ENCODE measurements at places on chromosomes 2 and 18.

- no peak for DNase-seq
Observed at GRCh38 chr2:229489016-229489415, 217.9 kb upstream of the PID1 start.

GRCh38 chr2:84732897-84733778 lies 147.7 kb downstream of the TRABD2A start:
- no peak for DNase-seq

GRCh38 chr18:62644773-62645172 lies 70.6 kb upstream of the PHLPP1 start:
- DNase-seq, result no peak

DNA sequence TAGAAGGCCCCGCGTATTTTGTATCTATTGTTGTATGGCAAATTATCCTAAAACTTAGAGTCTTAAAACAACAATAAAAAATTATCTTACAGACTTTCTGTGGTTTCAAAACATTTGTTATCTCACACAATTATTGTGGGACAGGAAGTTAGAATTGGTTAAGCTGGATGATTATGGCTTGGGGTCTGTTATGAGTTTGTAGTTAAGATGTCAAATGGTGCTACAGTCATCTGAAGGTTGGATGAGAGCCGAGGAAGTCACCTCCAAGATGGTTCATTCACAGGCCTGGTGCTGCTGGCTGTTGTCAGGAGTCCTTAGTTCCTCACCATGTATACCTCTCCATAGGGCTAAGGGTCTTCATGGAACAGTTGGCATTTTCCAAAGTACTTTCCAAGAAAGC lies 175.6 kb upstream of the FANCL start:
- no peak for DNase-seq

DNA sequence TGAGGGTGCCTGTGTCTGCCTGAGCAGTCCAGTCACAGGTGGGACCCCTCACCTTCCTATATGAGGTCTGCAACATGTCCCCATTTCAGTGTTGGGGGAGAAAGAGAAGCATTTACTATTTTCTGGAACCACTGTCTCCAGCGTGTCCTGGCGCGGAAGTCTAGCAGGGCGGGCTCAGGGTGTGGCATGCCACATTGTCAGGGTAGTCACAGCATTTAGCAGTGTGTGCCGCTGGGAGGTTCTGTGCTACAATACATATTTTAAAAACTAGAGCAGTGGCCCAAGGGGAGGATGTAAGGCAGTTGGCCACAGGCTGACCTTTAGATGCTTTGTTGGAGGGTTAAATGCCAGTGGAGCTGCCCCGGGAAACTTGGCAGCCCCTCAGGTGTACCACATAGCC lies 12.5 kb downstream of the UBE2F start:
- DNase-seq, result no peak

DNA sequence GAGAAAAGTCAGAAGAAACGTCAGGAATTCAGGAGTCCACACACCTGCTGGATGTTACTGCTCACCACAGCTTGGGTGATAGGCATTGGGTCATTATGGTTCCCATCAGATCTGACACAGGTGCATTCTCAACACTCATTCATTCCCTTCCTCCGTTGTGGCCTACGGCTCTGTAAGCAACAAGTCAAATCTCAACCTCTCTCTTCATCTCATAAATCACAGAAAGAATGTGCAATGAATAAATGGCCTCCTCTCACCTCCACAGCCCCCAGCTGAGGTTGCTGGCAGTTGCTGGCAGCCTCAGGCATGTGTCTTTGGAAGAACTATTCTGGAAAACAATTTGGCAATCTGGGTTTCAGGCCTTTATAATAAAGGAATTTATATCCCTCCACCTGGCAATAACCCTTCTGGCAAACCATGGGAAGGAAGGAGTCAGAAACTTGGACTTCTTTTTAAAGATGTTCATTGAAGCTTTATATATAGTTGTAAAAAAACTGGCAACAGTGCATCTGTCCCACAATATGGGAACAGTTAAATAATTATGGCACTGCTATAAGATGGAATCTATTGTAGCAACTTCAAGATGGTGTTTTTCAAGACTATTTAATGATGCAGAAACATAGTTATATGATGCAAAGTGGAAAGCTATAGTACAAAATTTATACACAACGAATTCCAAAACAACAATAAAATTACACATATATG lies 175.4 kb downstream of the ANAPC1 start:
- DNase-seq, result no peak

- no peak for DNase-seq
Observed at GRCh38 chr2:3557639-3558204, 411 bp downstream of the RNASEH1 start.

DNA sequence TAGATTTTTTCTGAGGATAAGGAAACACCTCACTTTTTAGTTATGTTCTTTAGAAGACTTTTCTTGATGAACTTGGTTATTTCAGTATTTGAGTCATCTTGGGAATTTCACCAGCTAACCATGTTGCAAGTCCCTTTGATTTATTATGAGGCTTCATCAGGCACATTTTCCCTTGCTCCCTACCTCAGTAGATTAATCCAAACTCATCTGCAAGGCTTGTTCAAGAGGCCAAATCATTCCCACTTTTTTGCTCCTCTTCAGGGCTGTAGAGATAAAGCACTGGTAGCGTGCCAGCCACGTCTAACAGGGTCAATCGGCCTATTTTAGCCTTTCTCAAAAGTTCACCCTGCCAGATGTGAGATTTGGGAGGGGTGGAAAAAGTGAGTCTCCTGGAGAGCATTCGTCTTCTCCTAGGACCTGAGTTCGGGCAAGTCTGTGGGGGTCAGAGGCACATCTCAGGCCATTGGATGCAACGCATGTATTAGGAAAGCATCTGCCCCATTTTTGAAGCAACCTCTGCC lies 120.3 kb downstream of the RDH14 start:
- no peak for DNase-seq

GRCh38 chr2:190583507-190584337 lies 49.2 kb upstream of the NEMP2 start:
- no peak for DNase-seq

- DNase-seq, result no peak
Observed at GRCh38 chr2:66498289-66498975, 63.5 kb downstream of the MEIS1 start.

GRCh38 chr2:170716851-170717598 lies 1.9 kb downstream of the SP5 start:
- DNase-seq, result no peak

DNA sequence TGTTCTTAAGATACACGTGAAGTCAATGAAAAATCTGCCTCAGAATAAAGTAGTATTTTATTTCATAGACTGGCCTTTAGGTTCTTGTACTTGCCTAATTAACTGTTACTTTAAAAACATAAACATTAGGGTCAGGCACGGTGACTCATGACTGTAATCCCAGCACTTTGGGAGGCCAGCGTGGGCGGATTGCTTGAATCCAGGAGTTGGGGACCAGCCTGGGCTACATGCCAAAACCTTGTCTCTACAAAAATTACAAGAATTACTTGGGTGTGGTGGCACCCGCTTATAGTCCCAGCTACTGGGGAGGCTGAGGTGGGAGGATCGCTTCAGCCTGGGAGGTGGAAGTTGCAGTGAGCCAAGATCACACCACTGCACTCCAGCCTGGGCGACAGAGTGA lies 16.0 kb upstream of the SNORC start:
- DNase-seq, result no peak

GRCh38 chr18:46609048-46609447 lies 48.0 kb downstream of the LOXHD1 start:
- DNase-seq, result no peak

DNA sequence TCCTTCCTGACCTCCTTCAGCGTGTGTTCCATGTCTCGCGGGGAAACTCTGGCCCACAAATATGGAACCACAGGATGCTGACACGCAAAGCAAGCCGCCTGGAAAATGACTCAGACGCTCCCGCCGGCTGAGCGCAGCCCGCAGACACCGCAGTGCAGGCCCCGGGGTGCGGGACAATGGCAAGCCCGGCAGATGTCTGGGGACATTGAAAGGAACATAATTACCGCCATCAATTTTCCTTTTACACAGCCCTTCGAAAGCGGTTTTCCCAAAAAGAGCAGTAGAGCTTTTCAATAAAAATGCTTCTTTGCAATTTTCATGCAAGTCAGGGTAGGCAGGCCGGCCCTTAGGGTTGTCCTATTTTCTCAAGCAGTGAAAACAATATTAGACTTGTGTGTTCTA lies 159.2 kb upstream of the SH3BP4 start:
- no peak for DNase-seq

- no peak for DNase-seq
Observed at GRCh38 chr2:54240515-54241469, 15.2 kb downstream of the TSPYL6 start.

GRCh38 chr2:166862468-166863132 lies 25.7 kb upstream of the XIRP2 start:
- no peak for DNase-seq

- DNase-seq, result no peak
Observed at GRCh38 chr18:8625461-8626092, 16.3 kb downstream of the RAB12 start.

DNA sequence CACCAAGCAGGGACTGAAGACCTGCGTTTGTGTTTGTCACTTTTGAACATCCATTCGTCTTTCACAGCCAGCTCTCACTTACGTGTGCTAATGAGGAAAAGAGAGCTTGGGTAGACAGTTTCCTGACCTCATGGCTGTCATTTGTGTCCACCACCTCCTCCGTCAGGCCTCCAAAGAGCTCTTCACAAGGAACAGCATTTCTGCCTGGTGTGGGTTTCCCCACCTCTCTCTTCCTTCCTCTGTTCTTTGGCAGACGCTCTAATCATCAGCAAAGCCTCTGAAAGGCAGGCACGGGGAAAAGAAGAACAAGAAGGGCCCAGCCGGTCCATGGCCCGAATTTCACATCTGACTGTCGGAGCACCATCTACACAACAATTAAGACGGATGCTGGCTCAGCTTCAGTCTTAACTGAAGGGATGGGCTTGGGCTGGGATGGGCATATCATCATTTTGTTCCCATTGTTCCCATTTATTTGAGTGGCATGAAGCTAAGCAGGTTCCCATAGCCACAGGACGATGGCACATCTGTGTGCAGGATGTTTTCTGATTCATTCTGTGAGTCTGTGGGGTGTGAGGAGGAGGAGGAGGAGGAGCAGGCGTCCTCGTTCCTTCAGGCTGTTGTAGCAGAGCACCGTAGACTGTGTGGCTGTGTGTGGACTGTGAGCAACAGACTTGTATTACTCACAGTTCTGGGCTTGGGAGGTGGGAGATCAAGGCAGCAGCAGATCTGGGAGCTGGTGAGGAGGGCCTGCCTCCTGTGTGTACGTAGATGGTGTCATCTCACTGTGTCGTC lies 66.4 kb downstream of the TSHZ1 start:
- no peak for DNase-seq

DNA sequence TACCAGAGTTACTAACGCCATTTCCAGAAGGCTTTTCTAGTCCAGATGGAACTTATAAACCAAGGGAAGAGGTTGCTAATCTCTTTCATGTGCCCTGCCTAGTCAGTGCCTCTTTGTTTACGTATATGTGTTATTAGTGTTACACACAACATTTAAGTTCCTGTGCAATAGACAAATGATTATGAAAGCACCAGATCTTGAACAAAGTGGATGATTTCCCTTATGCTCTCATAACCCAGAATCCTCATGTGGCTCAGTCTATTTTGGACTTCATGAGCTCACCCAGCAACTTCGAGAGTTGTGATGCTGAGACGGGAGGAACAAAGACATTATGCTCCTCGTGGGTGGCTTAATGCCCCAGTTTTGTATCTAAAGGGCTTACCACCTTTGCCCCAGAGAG lies 214.4 kb upstream of the SP5 start:
- DNase-seq, result no peak

GRCh38 chr2:120402508-120402907 lies 56.6 kb downstream of the INHBB start:
- DNase-seq, result no peak

DNA sequence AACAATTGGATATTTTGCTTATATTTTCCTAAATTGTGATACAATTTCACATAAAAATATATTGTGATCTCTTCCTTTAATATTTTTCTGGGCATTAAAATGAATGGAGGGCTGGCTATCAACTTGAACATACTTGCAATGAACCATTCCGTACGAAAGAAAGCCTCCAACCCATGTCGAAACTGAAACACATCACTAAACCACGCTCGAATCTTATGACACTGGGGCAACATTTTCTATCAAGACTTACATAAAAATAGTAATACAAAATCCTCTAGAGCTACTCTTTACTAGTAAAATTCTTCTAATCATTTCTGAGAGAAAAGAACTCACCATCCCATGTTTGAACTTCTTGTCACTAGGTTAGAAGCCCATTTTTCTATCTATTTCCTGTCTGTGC lies 132.8 kb upstream of the DOK6 start:
- DNase-seq, result no peak

- DNase-seq, result peak; percentile 34
Observed at GRCh38 chr2:106192752-106193689, 1.1 kb downstream of the UXS1 start.
